ENCODE measurements at places on chromosomes 12 and 14.

DNA sequence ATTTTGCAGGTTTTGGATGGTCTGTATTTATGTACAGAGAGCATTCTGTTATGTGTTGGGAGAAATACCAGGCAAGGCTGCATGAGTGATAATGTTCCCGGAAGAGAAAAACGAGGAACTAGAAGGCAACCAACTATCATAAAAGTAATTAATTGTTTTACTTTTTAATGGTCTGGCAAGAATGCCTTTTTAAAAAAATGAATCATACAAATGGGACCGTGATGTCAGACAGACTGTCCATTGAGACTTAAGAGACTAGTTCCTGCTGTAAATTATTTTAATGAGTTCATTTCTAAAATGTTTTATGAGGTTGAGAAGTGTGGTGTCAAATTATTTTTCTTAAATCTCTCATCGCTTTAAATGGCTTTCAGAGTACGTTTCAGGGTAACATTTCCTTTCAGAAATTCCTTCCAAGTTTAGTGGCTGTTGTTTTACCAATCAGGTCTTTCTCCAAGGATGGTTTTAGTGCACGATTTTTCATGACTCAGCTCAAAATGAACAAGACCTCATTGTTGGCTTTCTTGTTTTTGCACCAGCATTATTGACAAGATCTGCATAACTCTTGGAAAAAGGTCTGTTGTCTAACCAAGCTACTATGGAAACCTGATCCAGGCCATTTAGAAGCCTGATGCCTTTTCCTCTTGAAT, 86.1 kb upstream of the ARHGAP5 start:
- DNase-seq, result no peak

DNA sequence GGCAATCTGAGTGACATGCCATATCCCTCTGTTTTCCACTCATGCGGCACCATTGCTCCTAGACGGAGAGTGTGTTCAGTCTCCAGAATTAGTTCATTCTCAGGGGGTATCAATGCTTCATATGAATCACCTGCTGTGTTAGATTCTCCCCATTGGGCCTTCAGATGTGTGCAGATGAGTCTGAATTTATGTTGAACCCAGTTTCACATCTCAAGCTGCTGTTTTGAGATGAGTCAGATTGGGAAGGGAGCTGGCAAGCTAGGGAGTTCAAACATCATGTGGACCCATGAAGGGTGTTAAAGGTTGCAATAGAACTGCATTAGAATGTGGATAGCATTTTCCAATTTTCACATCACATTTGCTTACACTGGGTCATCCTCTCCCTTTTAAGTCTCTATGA, 46.9 kb upstream of the KCNA1 start:
- no peak for DNase-seq

GRCh38 chr12:111635524-111635923, 36.4 kb upstream of the ATXN2 start:
- DNase-seq, result no peak

GRCh38 chr12:29733060-29733459, 50.7 kb downstream of the TMTC1 start:
- no peak for DNase-seq

DNA sequence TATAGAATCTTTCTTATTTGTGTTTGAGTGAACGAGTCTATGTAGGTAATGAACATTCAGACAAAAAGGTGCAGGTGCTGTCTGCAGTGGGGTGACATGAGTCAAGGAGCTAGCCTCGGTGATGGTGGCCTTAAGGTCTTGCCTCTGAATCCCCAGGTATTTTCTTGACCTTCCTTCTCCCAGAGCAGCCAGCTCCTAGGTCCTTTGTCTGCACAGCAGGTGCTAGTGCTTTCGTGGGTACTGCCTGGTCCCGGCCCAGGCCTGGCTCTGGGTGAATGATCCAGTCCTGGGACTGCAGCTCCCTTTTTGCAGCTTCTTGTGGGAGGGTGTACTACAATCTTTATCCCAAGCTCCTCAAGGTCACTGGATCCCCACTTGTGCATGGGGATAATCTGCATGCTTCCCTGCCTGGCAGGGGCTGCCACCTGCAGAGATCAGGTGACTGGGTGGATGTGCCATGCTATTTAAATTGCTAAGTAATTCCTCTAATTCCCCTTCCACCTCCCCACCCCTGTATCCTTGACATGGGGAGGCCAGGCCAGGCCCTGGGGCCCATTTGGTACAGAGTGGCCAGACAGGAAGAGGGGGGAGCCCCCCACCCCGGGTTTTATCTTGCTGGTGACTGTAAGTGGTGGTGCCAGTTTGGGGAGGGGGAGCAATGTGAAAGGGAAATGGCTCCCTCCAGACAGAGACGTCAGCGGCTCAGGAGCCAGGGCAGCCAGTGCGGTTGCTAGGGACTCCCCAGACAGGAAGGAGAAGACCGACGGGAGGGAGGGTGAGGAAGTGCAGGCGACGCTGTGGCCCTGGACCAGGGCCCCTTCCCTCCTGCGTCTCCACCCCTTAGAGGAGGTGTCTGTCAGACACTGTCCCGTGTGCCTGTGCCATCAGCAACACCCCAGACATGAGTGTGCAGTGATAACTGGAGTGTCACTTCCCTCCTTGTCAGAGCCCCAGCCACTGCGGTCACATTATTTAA, 6.7 kb downstream of the VASH1 start:
- peak; percentile 75 for DNase-seq

GRCh38 chr12:570435-570920, 92.8 kb downstream of the NINJ2 start:
- DNase-seq, result no peak

Measured in activated CD4-positive, alpha-beta T cell treated with anti-CD3 and anti-CD28 coated beads, Interleukin-2, amount 50 U/mL, for 1 hour (primary cell).